ENCODE measurements at places on chromosomes 11 and 22. TPM values are rescaled to one million over a fixed set of nuclear protein-coding genes. Genes with fewer than 3 reads are reported as not detected.

DNA sequence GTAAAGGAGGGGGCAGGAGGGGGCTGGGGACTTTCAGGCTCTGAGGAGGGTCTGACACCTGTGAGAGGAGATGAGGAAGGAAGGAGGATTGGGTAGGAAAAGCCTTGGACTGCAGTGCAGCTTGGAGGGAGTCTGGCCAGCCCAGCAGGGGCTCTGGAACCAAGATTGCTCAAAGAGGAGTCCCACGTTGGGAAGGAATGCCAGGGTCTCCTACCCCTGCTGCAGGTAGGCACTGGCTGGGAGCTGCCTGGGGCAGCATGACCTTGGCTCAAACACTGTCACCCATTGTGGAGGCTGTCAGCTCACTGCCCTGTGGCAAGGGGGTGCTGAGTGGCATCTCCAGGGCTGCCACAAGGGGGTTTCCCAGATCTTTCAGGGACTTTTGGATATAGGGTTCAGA lies 94.5 kb downstream of the RPS6KA4 start:
- no peak for DNase-seq

Gene OR5A1
- not detected for total RNA-seq

GRCh38 chr11:13111813-13112130 lies 102.7 kb downstream of the RASSF10 start:
- DNase-seq: no peak

GRCh38 chr11:132586801-132587200 lies 945.5 kb downstream of the OPCML start:
- peak; percentile 61 for DNase-seq

Gene LRRN4CL
- total RNA-seq: 0.57 TPM

DNA sequence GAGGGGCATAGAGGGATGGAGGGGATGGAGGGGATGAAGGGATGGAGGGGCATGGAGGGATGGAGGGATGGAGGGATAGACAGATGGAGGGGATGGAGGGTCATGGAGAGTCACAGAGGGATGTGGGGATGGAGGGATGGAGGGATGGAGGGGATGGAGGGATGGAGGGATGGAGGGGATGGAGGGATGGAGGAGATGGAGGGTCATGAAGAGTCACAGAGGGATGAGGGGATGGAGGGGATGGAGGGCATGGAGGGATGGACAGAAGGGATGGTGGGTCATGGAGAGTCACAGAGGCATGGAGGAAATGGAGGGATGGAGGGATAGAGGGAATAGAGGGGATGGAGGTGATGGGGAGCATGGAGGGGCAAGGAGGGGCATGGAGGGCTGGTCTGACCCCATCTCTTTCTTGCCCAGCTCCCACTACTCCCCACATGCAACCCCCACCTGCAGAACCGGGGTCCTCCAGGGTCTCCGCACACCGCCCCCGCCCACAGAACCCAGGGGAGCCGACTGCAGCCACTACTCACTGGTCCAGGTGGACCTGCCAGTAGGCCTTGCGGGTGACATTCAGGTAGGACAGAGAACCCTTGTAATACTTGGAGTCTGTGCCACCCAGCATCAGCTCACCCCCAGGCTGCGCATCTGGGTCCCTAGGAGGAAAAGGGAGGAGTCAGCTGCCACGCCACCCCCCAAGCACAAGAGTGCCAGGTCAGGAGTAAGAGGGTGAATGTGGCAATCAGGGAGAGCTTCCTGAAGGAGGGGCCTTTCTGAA lies 4.2 kb upstream of the IFITM10 start:
- DNase-seq: no peak

DNA sequence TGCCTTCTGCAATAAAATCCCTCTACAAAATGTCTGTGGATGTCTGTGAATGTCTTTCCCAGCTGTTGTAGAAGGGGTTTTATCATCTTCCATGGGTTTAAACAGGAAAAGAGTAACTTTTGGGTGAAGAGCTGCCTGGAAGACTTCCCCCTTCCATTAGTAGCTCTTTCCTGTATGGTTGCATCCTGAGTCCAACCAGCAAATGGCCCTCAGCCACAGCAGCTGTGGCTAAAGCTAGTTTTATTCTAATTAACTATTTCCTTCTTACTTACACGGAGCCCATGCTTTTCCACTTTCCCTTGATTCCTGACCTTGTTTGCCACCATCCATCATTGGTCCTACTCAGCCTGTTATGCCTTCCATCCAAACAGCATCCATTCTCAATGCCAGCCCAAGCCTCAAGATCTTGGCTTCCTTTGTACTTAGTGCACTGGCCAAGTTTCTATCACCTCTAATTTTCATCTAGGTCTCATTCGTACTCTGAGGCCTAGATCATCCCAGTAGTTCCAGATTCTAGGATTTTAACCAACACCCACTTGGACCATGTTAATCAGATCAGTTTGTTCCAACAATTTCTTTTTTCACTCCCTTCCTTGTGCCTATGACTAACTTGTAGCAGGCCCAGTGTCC lies 41.5 kb upstream of the CADM1 start:
- DNase-seq: no peak

DNA sequence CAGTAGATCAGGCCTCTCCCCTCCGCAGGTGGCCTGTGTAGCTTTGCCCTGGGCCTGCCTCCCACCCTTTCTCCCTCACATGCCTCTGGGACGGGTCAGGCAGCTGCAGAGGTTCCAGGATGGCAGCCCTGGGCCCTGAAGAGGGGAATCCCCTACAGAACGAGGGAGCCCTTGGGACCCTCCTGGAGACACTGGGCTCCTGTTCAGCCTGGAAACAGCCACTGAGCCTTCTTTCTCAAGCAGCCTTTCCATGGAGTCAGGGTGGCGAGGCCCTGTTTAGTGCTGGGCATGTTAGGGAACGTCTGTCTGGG lies 720.9 kb downstream of the BRD1 start:
- DNase-seq: no peak

- DNase-seq: no peak
Observed at GRCh38 chr11:118001494-118001971, 15.3 kb downstream of the IL10RA start.

Gene MED15
- 68.3 TPM for total RNA-seq

GRCh38 chr11:95135880-95136279 lies 46.2 kb downstream of the ENDOD1 start:
- DNase-seq: no peak

GRCh38 chr22:42769574-42770447 lies 49.1 kb upstream of the A4GALT start:
- DNase-seq: peak; percentile 36

DNA sequence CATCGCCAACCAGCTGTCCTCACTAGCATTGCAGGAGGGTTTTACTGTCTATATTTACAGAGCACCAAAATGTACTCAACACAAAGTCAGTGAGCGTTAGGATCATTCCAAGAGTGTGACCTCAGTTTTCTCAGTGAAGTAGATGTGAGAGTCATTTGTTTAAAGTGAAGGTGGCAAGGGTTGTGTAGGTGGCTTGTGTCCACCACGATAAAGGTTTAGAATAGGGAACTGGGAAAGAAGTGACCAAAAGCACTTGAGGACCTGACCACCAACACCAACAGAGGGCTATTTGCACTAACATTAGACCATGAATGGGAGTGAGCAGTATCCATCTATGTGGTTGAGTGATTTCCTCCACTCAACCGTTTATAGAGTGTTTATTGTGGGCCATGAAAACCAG lies 152.5 kb upstream of the POU2AF2 start:
- no peak for DNase-seq

DNA sequence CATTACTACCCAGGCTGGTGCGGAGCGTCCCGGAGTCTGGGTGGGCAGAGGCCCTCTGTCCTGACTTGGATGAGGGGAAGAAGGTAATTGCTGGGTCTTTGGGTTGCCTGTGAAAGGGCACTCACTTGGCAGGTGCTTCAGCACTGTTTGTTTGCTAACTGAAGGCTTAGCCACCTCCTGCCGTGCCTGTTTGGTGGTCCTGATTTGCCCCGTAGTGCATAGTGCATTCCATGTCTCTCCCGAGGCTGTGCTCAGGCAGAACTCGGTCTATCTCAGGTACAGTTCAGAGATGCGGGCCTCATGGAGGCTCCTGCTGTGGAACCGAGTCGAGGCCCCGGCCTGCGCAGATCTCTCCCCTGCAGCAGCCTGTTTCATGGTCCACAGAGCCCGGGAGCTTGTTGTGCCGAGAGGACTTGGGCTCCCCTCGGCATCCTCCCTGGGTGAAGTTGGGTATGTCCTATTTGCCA lies 146.2 kb downstream of the TBC1D22A start:
- no peak for DNase-seq

Gene PGA5
- 0.55 TPM for total RNA-seq

GRCh38 chr11:94558468-94558867 lies 8.7 kb upstream of the PIWIL4 start:
- DNase-seq: no peak

GRCh38 chr11:46901156-46901555 lies 17.2 kb downstream of the LRP4 start:
- no peak for DNase-seq

- no peak for DNase-seq
Observed at GRCh38 chr22:43743131-43743530, 69.0 kb downstream of the EFCAB6 start.

GRCh38 chr22:42553475-42554361 lies at the start of gene SERHL2:
SERHL2 (plus strand) TSS chr22:42553956; CDS start chr22:42554021, 65 bp downstream.
- DNase-seq: peak; percentile 89

DNA sequence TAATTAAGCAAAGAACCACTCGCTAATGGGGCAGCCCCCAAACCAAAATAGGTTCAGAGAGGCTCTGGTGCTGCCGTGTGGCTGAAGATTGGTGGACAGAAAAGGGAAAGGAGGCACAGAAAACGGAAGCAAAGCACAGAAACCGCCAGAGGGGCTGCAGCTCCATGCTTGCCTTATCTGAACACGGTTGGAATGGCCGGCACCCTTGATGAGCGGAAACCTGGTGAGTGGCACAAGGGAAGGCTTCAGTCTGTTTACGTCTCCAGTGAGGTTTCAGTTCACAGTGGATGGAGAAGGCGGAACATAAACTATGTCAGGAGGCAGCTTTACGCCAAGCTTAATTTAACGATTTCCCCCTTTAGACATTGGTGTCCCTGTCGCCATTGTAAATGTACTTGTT lies 5.2 kb upstream of the PRR33 start:
- DNase-seq: no peak

Gene DENND6B
- 26.0 TPM for total RNA-seq

Gene SAA2
- total RNA-seq: 105 TPM

Gene MB
- 2.0 TPM for total RNA-seq

- no peak for DNase-seq
Observed at GRCh38 chr22:46086577-46087335, 63.6 kb upstream of the PPARA start.

Gene KREMEN1
- 15.7 TPM for total RNA-seq

- DNase-seq: peak; percentile 59
Observed at GRCh38 chr11:88231894-88232482, 56.7 kb upstream of the RAB38 start.

GRCh38 chr22:35349704-35350538 lies 31.0 kb upstream of the HMOX1 start:
- peak; percentile 84 for DNase-seq

- DNase-seq: peak; percentile 77
Observed at GRCh38 chr22:36015155-36015810, 13.3 kb downstream of the RBFOX2 start.

- DNase-seq: peak; percentile 48
Observed at GRCh38 chr11:65651589-65652510, 10.9 kb downstream of the RELA start.

DNA sequence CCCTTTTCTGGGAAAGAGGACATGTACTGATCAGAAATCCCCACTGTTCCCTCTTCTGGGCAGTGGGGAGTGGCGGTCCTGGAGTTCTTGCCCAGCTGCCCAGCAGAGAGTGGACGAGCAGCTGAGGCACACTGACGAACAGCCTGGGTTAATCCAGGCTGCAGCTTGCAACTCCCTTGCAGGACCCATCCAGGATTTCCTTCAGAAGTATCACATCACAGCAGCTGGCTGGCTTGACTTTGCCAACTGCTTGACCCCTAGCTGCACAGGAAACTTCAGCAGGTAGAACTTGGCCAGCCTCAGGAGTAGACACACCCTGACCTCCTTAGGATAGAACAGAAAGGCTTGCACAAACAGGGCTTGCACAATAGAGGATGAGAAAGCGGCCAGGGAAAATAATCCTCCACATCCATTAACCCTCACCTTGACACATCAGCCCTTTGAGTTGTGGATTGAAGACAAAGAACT lies 27.9 kb upstream of the FZD4 start:
- peak; percentile 34 for DNase-seq

DNA sequence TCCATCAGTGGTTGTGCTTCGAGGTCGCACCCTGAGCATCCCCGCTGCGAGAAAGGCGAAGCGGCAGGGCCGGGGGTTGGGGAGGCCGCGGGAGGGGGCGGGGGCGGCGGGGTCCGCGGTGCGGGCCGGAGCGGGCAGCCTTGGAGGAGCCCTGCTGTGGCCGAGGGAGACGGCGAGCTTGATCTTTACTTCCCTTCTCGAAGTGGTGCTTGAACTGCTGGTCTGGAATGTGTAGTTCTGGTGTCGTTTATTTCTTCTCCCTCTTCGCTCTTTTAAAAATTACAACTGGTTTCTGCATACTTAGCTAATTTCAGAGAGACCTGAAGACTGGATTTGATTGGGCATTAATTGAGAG lies 1.1 kb downstream of the APLP2 start:
- peak; percentile 60 for DNase-seq

GRCh38 chr11:125408311-125408711 lies 87.8 kb downstream of the FEZ1 start:
- DNase-seq: no peak

Gene OR51I1
- total RNA-seq: 3.2 TPM

Gene PIWIL4
- 5.8 TPM for total RNA-seq

Gene LRP4
- total RNA-seq: 3.3 TPM

DNA sequence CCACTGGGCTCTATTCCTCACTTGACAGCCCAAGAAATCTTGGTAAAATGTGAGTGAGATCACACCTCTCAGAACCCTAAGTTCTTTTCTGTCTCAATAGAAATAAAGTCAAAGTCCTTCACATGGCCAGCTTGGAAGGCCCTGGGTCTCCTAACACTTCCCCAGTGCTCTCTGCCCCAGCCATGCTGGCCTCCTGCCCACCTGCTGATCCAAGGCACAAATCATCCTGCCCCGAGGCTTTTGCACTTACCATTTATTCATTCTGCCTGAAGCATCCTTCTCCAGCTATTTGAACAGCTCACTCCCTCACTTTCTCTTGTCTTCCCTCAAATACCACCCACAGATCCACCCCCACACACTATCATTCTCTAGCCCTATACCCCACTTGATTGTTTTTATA lies 26.4 kb downstream of the ISX start:
- no peak for DNase-seq

Gene SIRT3
- 16.0 TPM for total RNA-seq

- no peak for DNase-seq
Observed at GRCh38 chr22:27383896-27384295, 417.7 kb downstream of the MN1 start.

Gene OR4A5
- total RNA-seq: not detected

Gene RASL10A
- total RNA-seq: 3.3 TPM

GRCh38 chr11:46490666-46491065 lies 99.1 kb upstream of the CHRM4 start:
- DNase-seq: no peak

Gene CD248
- 25.9 TPM for total RNA-seq

Gene FRMD8
- 39.9 TPM for total RNA-seq

Gene PPFIBP2
- 51.3 TPM for total RNA-seq

GRCh38 chr11:36098087-36098486 lies 154.2 kb downstream of the LDLRAD3 start:
- no peak for DNase-seq

Gene MYRF
- 27.1 TPM for total RNA-seq
